ENCODE measurements at places on chromosomes 12 and 14. TPM values are rescaled to one million over a fixed set of nuclear protein-coding genes. Genes with fewer than 3 reads are reported as not detected.

DNA sequence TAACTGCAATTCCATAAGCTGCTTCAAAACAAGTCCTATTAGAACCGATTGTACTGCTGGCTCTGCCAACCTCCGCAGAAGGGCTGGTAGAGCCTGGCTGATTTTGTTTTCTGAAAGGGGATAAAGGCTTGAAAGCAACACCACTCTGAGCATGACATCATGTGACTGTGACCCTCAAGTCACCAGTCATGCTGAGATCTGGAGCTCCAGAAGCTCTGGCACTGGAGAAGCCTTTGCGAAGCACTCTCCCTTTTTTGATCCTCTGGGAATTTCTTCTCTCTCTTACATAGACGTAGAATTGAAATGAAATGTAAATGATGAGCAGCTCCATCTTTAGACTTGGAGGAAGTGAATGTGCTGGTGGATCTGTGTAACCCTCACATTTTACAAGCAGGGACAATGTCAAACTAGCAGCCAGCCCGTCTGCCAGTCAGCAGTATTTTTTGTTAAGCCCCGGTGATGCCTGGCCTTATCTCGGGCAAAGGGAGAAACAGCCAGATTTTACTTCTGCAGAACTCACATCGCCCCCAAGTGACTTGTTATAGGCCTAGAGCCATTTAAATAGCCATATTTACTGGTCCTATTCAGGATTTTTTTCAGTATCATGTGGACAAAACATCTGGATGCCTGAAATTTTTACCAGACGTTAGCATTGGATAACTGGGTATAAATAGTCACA, 112.1 kb upstream of the NPAS3 start:
- DNase-seq, result no peak

KCNJ8 gene
- 31.2 TPM for total RNA-seq

- no peak for DNase-seq
Measured at GRCh38 chr14:25250516-25250915, 200.6 kb upstream of the STXBP6 start.

GRCh38 chr12:96431067-96431466, 30.8 kb upstream of the CDK17 start:
- no peak for DNase-seq

- DNase-seq, result peak; percentile 71
Measured at GRCh38 chr14:92680781-92681650, 67.4 kb downstream of the LGMN start.

SLCO1A2 gene
- total RNA-seq, result not detected

NEMP1 gene
- total RNA-seq, result 5.3 TPM

- no peak for DNase-seq
Measured at GRCh38 chr14:99601361-99601831, 2.6 kb downstream of the CCDC85C start.

DNA sequence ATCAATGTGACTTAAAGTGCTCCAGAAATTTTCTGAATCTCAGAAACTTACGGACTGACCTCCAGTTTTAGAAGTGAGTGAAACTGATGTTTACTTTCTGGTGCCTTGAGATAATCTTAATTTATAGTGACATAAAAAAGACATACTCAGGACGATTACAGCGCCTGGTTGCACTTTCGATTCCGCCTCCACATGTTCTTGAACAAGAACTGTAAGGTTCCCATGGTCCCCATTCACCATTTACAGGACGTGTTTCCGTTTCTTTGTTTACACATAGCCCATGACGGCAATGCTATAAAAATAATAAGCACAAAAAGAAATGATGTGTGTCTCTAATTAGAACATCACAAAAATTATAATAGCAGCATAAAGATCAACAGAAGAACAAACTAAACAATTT, 98.2 kb downstream of the ADAMTS20 start:
- DNase-seq, result no peak

NEK9 gene
- 102 TPM for total RNA-seq

DNA sequence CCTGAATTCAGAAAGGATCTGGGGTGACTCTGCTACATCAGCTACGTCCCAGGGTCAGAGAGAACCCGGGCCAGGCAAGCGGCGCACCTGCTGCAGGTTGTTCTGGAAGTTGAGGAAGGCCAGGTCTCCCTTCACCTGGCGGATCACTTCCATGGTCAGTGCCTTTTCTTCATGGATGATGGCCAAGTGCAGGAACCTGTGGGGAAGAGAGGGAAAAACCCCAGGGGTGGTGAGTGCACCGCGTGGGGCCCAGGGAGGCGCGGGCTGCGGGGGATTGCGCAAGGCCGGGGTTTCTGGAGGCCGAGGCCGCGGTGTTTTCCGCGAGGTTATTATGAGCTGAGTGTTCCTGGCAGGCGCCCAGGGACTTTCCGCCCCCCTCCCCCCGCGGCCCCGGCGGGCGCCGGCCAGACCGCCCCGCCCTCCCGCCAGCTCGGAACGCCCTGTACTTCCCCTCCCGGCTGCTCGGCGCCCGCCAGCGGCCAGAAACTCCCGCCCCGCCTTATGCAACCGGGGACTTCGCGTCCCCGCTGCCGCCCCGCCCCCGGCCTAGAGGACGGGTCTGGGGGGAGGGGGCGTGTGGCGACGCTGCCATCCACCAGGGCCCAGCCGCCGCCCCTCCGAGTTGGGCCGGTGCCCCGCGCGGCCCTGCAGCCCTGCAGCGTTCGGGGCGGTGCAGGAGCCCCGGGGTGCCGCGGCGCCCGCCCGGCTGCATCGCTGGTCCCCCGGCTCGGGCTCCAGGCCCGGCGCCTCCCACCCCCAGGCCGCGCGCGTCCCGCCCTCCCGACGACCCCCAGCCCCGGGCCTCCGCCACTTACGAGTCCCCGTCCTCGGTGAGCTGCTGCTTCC, 723 bp downstream of the NFKBIA start:
- peak; percentile 97 for DNase-seq

Data from left cardiac atrium (tissue), 4 donors.